ENCODE measurements at places on chromosomes 7 and 10.

GRCh38 chr10:4834898-4835405 is 8.9 kb downstream of the AKR1E2 start:
- no peak for DNase-seq

GRCh38 chr7:54260941-54261371 is 281.2 kb upstream of the VSTM2A start:
- no peak for DNase-seq

DNA sequence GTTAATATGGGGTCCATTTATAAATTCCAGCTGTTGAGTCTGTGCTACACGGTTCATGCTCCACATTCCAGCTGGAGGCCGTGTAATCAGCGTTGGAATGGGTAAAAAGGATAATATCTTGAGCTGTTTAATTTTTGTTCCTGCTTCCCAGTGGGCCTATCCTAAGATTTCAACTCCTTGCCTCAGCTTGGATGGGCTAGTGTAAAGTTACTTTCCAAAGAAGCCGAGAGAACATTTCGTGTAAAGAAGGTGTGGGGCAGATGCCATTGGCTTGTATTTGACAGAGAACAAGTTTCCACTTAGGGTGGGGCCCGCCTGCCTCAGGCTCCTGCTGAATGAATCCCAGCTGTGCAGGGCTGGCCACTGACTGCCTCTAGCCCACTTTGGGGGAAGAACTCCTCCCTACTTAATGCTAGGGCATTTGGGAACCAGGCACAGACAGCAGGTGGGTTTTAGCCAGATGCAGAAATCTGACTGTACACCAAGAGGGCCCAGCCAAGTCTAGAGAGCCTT is 125.9 kb upstream of the LYZL2 start:
- DNase-seq = peak; percentile 97

GRCh38 chr7:77504951-77505350 is 32.1 kb upstream of the PTPN12 start:
- no peak for DNase-seq

DNA sequence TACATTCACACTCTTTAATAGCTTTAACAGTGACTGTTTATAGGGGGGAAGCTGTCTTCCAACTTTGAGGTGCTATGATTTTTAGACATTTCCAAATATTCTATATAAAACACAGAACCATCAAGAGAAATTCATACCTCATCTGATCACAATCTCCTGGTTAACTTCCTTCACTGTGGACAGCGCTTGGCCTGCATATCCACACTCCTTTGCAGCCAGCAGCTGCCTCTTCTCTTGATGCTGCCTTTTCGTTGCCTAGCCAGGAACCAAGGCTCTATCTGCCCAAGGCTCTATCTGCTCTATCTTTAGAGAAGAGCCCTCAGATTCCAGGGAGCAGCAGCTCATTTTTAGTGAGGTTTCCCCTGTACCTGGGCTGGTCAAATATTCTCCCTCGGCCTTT is 252.0 kb downstream of the PTEN start:
- DNase-seq = no peak

DNA sequence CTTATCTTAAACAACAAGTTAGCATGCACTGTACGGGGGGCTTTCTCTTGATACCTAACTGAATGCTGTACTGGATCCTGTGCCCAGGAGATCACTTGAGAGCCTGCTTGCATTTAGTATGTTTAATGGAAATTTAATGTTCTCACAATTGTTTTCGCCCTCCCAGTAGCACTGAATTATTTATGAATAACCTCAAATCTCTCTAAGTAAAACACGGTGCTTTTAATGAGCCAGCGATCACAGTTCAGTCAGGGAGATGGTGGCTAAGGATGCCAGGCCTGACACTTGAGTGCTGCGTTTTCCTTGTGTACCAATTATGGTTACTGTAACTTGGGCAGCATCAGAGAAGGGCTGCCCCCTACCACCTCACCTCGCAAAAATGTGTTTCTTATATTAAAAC is 115.5 kb upstream of the ADARB2 start:
- DNase-seq = no peak

GRCh38 chr10:8721650-8722049 is 667.2 kb downstream of the GATA3 start:
- no peak for DNase-seq

DNA sequence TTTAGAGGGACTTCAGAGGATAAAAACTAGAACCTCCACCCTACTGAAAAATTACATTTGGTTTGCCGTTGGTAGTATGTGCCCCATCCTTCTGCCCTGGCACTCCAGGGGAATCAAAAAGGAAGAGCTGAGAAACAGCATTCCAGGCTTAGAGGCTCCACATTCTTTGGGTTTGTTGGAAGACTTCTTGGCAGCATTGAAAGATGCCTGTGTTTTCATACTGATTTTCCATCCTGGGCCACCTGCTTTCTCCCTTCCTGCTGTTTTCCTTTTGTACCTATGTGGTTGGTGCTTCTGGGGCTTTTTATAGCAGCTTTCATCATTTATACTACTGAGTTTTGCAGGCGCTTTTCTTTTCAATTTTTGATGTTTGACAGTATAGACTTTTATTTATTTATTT is 61.7 kb downstream of the AUTS2 start:
- DNase-seq = peak; percentile 70

DNA sequence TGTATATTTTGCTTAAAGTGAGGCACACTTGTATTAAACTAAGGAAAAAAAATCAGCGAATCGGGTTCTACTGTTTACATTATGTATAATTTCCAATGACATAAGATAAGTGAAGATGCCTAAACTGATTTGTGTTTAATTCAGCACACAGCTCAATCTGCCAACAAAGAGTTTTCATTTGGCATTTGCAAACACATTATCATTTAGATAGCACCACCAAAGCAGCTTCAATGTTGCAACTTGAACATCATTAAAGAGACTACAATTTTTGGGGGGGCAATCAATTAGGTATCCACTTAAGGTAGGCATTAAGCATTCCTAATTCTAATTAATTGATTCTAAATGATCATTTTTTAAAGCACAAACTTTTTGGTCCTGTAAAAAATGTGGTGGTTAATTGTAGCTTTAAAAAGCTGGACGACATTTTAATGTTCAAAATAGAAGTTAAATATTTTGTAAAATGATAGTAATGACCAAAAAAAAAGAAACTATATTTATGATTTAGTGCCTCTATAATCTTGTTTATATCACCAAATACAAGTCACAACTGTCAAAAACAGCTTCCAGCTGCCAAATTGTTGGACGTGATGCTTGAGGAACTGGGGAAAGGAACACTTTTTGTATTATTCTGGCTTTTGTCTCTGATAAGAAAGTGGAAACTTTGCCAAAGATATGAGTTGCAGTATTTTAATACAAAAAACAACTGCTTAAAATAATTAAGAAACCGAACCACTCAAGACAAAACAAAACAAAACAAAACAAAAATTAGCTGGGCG is 57.1 kb downstream of the CYCS start:
- DNase-seq = no peak

- peak; percentile 70 for DNase-seq
These were observed 918 bp downstream of the PWWP2B start for GRCh38 chr10:132397671-132398565.
